Caudate nucleus (tissue), 63 donors: ENCODE measurements at places on chromosomes 11 and 22.

DNA sequence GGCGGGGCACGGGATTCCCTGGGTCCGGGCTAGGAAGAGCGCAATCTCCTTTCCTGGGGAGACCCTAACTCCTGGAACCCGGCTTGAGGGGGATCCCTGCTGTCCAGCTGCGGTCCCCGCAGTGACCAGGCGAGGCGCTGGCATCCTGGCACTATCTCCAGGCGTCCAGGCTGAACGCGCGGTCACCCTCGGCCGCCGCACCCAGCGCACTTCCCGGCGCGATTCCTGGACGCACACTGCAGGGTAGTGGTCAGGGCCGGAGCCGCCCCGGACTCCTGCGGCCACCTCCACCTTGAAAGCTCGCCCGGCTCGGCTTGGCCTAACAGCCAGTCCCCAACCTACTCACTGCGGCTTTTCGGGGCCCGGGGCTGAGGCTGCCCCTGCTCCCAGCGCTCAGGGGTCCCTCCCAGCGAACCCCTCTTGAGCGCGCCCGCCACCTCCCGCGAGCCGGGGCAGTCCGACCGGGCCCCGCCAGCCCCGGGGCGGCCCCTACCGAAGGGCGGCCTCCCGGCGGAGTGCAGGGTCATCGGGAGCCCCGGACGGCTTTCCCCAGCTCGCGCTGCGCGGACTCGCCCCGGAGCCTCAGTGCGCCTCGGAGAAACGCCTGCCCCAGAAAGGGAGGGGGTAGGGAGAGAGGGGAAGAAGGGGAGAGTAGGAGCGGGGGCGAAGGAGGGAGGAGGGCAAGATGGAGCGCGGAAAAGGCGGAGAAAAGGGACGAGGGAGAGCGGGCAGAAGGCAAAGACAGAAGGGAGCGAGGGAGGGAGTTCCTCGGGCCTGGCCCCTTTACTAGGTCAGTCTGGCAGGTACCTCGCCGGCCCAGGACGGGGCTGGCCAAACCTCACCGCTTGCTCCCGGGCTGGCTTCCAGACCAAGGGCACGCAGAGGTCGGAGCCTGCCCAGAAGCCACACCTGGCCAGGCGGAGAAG lies 1.0 kb downstream of the POU2AF3 start:
- peak; percentile 39 for DNase-seq

- DNase-seq = peak; percentile 71
These were observed 2.7 kb upstream of the KRTAP5-6 start for GRCh38 chr11:1694064-1694845.

GRCh38 chr11:44318369-44318768 lies 8.4 kb upstream of the ALX4 start:
- no peak for DNase-seq

- DNase-seq = no peak
These were observed 1233.8 kb upstream of the CNTN5 start for GRCh38 chr11:97786961-97787360.

DNA sequence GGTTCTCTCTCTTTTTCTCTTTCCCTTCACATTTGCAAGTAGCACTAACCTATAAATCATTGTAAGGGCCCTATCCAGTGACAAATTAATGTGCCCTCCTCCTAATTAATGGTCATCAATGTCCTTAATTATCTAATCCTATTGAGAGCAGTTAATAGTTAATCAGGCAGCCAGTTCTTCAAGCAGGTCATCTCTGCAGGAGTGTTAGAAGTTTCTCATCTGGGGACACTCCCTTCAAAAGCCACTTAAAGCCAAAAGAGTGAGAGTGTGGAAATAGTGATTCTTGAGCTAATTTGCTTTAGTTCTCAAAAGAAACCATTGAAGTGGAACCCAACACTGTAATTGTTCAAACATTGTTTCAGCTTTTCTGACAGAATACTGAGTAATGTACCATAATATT lies 141.6 kb downstream of the ELP4 start:
- no peak for DNase-seq

DNA sequence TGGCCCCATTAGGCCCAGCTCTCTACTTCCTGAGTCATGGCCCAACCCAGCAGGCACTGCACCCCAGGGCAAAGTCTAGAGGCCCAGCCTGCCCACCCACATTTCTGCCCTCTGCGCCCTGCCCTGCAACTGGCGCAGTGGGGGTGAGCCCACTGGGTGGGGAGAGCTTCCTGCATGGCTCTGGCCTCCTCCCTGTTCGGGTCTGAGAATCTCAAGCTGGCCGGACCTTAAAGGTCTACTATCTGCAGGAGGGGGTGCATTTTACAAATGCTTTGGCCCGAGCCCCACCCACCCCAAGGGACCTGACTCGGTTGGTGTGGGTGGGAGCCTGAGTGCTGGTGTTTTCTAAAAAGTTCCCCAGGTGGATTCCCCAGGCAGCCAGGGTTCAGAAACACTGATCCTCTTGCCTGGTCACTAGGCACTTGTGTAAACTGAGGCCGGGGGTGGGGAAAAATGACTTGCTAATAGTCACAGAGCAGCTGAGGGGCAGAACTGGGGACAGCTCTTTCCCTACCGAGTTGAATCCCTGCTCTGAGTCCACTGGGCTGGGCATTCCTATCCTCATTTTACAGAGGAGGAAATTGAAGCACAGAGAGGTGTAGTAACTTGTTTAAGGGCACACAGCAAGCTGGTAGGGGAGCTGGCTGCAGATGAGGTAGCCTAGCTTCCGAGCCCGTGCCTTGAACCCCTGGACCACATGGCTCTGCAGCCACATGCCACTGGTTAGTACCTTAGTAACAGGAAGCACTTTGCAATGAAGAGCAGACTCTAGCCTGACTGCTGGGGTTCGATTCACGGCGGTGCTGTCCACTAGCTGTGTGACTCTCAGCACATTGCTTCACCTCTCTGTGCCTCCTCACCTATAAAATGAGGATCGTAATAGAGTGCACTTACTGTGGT lies 36.3 kb downstream of the CD82 start:
- no peak for DNase-seq

DNA sequence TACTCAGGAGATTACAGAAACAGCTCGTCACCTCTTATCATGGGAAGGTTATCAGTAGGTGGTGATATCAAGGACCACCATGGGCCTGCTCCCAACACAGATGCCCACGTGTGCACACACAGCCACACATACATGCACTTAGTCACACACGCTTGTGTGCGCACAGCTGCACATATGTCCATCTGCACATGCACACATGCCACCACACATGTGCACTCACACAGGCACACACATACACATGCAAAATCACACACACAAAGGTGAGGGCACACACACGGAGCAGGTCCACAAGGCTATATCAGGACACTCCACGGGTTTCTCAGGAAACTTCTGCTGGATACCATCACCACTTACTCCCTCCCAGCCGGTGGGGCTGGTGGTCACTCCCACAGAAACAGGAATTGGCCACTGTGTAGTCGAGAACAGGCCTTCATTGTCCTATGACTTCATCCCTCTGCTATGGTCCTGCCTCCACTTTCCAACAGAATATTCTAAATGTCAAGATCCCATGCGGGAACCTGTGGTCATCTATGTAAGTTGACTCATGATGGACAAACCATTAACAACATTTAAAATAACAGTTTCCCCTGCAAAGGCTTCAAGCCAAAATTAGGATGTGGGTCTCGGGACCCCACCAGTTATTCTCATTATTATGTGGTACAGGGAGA lies 2.2 kb downstream of the C11orf24 start:
- no peak for DNase-seq

GRCh38 chr22:50078761-50079160 lies 6.5 kb downstream of the MLC1 start:
- no peak for DNase-seq

DNA sequence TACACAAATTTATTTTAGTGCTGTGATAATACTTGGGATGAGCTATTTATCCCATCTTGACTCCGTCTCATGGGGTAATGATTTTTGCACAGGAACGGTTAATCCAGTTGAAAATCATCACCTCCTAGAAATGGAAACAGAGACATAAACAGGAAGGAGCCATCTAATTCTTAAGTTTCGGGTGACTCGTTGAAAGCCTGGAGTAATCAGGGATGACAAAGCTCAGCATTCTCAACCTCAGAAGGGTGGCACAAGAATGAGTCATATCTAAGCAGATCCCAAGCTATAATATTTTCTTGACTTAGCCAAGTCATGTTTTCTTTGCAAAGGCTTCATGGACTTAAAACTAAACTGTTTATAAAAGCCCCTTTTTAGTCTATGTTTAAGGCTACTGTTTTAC lies 280.8 kb upstream of the CCDC90B start:
- no peak for DNase-seq

GRCh38 chr11:91261513-91261912 lies 963.1 kb upstream of the FAT3 start:
- DNase-seq = no peak
